ENCODE measurements at places on chromosomes 3 and 15.

DNA sequence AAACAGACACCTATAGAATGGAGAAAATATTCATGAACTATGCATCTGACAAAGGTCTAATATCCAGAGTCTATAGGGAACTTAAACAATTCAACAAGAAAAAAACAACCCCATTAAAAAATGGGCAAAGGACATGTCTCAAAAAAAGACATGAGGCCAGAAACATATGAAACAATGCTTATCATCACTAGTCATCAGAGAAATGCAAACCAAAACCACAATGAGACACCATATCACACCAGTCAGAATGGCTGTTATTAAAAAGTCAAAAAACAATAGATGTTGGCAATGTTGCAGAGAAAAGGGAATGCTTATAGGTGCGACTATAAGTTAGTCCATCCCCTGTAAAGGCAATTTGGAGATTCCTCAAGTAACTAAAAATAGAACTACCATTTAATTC is 11.4 kb upstream of the HDGFL3 start:
- DNase-seq = no peak

DNA sequence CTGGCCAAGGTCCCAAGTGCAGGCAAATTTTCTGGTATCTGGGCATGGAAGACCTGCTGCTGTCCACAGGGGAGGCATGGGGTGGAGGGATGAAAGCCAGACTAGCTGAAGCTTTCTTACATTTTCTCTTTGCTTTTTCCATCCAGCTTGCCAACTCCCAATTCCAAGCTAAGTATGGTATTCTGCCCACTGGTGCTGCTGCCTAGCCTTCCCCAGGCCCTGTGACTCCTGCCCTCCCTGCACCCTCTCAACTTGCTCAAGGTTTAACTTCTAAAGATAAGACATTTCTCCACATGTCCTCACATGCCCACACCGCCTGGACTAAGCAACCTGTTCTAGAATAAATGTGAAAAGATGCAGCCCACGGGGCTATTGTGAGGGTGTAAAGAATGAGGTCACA is 59.5 kb upstream of the HACD2 start:
- DNase-seq = no peak

GRCh38 chr15:85707519-85708338 is 87.0 kb downstream of the KLHL25 start:
- DNase-seq = no peak

GRCh38 chr3:183897606-183898005 is 12.9 kb upstream of the PARL start:
- DNase-seq = no peak

DNA sequence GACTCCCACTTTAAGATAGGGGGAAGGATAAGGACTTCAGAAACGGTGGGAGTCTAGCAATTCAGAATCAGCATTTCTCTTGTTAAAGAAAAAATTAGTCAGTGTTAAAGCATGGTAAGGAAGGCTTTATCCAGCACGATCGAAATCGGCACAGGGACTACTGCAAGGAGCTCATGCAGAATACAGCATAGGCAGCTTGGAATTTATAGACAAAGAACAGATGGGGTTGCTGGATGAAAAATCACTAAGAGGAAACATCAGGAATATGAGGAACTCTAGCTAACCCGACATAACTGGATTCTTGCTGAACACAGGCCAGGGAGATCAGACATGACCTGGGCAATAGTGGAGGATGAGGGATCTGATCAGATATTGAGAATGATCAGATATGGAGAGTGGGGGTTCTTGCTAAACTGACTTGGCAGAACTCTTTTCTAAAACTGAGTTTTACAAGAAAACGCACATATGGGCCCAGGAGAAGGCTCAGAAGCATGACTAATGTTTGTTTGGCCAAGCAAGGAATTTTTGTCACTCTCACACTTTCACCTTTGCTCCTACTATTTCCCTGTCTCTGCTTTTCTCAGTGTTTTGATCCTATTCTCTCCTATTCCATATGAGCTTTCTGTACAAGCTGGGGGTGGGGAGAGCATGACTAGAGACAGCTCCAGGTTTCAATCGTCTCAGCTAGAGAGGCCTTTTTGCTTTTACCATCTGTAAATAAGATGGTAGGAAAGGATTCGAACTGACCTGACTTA is 3.9 kb upstream of the PLCH1 start:
- no peak for DNase-seq

- DNase-seq = no peak
Measured at GRCh38 chr3:94173673-94174434, 111.0 kb downstream of the NSUN3 start.

DNA sequence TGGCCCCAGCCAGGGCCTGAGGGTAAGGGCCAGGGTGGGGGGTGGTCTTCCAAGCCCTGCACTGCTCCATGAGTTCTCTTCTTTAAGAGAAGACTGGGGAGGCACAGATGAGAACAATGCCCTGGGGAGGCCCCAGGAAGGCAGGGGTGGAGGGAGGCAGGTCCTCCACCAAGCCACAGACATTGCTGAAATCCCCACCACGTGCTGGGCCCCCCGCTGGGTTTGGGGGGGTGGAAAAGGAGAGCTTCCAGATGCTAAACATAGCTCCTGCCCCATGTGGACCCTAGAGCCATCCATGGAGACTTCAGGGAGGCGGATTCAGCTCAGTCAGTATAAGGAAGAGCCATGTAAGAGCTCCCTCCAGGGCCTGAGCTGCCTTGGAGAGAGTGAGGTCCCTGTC is 157.8 kb upstream of the LINGO1 start:
- DNase-seq = no peak

DNA sequence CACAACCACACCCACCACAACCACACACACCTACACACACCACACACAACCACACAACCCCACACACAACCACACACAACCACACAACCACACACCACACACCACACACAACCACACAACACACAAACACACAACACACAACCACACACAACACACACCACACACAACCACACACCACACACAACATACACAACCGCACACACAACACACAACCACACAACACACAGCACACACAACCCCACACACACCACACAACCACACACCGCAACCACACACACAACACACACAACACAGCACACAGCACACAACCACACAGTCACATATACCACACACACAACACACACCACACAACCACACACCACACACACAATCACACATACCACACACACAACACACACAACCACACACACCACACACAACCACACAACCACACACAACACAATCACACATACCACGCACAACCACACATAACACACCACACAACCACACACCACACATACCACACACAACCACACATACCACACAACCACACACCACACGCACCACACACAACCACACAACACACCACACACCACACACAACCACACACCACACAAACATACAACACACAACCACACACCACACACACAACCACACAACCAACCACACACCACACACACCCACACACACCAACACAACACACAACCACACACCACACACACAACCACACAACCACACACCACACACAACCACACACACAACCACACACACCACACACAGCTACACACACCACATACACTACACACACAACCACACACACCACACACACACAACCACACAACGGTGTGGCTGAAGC is 23.7 kb downstream of the CPN2 start:
- DNase-seq = no peak

DNA sequence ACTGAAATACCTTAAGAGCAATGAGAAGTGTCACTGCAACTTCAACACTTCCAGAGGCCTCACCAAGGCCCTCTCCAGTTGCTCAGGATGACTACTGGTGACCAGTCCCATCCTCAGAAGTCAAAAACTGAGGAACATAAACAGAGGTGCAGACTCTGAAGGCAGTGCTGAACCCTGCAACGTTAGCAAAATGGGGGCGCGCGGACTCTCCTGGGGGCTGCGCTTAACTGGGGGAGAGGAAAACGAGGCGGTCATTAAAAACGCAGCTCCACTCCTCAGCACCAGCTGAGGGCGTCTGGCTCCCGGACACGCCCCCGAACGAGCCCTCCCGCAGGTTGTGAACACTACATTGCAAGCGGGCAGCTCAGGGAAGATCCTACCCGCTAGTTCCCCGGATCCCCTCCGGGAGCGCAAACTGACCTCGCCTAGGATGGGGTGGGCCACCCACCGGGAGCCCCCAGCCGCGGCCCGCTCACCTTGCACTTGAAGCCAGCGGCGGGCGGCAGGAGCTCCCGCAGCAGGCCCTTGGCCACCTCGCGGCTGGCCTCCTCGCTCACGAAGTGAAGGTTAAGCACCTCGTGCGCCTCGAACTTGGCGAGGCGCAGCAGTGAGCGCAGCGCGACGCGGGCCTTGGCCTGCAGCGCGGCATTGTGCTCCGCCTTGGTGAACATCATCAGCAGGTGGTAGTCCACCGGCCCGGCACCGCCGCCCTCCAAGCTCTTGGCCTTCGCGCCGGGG is 711 bp downstream of the XXYLT1 start:
- DNase-seq = no peak

GRCh38 chr3:16383864-16384263 is 118.9 kb downstream of the OXNAD1 start:
- DNase-seq = no peak

DNA sequence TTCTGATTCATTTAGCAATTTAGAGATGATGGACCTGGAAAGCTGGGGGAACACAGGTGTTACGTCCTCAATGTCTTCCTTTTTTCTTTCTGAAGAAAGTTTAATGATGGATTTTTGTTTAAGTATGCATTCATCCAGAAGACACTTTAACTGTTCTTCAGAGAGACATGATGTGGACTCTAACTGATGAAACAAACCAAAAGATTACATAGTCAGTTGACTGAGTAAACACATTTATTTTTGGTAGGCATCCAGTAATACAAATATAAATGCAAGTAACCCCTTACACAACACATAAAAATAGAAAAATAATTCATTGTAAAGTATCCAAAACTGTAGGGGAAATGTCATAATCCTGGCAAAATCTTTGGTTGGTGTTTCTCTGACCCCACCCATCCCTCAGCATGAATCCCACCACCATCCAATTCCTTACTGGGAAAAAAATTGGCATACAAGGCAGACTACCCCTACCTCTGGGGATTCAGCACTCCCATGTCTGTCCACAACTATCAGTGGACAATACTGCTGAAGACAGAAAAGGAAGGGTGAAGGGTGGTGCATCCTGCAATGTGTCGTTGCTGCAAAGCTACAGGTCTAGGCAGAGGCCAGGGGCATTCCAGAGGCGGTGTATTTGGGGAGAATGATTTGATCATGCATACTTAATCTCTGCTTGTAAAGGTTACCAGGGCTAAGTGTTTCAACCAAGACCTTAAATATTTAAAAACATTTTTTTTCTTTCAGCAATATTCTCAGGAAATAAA is 37.4 kb downstream of the THBS1 start:
- no peak for DNase-seq

- no peak for DNase-seq
Measured at GRCh38 chr3:120442975-120443517, 7.7 kb downstream of the FSTL1 start.

DNA sequence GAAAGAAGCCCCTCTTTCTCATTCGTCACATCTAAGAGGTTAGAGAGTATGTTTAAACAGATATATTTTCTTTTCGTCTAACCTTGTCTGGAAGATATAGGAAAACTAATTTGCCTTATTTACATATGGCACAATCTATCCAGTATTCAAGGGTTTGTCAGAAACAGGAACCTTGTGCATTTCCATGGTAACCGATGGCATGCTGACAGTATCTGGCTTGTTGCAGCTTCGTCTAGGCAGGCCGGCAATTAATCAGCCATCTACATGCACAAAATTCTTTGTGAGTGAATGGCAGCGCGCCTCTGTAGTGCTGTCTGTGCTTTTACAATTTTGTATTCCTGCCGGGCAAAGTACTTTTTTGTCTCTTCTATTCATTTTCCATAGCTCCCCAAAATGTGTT is 294.0 kb upstream of the SOX2 start:
- no peak for DNase-seq

GRCh38 chr3:17259685-17260084 is 374.9 kb downstream of the PLCL2 start:
- DNase-seq = no peak

- DNase-seq = no peak
Measured at GRCh38 chr15:50907601-50908208, 778 bp upstream of the AP4E1 start.

DNA sequence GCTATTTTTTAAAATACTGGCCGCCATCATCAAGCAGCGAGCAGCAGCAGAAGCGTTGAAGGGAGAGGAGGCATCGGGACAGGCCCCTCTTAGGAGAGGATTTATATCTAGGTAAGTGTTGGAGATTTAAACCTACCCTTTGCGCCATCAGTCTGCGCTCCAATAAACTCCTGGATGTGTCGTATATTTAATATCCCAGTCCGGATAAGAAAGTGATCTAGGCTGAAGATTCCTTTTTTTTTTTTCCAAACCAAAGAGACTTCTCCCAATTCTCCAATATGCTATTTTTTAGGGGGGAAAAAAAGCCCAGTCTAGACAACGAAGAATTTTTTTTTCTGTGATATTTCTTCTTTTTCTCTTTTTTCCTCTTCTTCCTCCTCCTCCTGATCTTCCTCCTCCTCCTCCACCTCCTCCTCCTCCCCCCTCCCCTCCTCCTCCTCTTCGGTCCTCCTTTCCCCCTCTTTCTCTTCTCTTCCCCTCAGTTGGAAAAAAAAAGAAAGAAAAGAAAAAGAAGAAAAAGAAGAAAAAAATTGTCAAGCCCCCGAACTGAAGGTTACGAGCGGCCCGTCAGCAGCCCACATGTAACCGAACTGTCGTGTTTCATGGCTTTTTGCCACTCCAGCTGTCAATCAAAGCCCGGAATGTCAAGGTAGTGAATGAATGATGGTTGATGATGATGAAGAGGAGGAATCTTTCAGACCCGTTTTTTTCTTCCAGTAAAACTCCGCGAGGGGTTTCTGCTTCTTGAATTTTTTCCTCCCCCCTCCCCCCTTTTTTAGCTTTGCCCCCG is 835 bp downstream of the MEIS2 start:
- DNase-seq = no peak

DNA sequence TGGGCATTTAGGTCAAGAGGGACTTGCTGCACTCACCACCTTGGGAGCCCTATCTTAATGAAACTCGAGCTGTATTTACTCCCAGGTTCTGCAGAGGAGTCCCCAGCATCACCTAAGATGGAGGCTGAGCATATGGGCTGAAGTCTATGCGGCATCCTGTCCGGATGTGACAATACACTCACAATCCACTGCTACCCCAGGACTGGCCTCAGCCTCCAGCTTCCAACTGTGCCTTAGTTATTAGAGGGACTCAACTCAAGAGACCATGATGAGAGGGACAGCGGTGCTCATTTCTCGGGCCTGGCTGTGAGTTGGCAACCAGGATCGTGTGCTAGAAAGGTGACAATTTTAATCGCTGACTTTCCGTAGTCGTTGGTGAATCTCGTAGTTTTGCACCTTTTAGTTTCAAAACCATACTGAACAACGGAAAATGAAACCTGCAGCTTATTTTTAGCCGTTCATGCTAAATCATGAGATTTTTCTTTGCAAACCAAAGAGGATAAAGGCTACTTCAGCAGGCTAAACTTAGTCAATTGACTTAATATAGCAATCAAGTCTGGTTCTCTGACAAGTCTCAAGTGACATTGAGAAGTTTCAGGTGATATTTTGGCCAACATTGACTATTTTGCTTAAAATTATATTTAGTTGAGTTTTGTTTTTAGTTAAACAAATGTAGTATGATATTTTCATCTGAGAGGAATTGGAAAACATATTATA is 11.1 kb downstream of the ZBTB38 start:
- DNase-seq = no peak

- no peak for DNase-seq
Measured at GRCh38 chr3:130700541-130700940, 46.1 kb downstream of the PIK3R4 start.

GRCh38 chr15:71447328-71448250 is 332.3 kb downstream of the THSD4 start:
- DNase-seq = no peak
